ENCODE measurements at places on chromosomes 5 and 9.

GRCh38 chr5:5315068-5315980 is 107.2 kb upstream of the ICE1 start:
- no peak for DNase-seq

GRCh38 chr5:94992325-94992724 is 292.6 kb downstream of the MCTP1 start:
- DNase-seq: no peak

GRCh38 chr5:168047043-168047668 is 244.3 kb upstream of the WWC1 start:
- DNase-seq: no peak

DNA sequence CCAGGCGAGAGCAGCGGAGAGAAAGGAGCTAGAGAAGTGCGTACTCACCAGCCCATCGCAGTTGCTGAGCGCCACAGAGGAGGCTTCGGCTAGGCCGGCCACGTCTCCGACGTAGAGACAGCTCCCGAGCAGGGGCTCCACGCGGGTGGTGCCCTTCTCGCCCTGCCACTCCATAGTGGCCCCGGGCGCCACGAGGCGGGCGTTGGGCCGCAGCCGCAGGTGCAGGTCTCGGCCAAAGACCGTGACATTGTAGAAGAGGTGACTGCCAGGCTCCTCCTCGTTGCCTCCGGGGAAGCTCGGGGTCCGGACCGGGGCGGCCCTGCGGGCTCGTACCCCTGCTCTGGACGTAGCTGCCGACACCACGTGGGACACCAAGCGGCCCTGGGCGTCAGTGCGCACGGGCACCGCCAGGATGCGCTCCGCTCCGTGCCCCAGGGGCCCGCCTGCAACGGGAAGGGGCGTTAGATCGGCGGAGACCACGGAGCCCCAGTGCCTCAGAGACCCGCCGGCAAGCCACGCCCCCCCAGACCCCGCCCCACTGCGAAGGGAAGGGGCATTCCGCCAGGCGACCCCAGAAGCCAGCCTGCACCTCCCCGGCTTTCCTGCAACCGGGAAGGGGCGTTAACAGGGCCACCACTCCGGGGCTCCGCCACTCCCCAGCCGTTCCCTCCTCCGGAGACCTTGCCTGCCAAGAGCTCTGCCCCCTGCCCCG is 1.4 kb downstream of the ADAMTS2 start:
- DNase-seq: no peak

DNA sequence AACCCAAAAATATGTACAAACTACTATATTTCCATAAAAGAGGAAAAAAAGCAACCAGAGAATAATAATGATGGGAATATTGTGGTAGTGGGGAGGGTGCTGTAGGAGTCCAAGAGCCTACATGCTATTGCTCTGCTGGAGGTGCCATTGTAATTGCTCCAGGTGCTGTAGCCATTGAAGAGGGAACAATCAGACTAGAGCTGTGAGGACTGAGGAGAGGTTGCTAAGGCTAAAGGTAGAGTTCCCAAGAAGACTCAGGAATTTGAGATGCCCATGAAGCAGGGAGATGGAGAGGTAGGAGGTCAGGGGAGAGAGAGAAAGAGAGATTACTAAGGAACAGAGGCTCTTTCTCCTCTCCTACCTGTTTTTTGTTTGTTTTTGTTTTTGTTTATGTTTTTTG is 394.0 kb downstream of the DMRTA1 start:
- DNase-seq: no peak

DNA sequence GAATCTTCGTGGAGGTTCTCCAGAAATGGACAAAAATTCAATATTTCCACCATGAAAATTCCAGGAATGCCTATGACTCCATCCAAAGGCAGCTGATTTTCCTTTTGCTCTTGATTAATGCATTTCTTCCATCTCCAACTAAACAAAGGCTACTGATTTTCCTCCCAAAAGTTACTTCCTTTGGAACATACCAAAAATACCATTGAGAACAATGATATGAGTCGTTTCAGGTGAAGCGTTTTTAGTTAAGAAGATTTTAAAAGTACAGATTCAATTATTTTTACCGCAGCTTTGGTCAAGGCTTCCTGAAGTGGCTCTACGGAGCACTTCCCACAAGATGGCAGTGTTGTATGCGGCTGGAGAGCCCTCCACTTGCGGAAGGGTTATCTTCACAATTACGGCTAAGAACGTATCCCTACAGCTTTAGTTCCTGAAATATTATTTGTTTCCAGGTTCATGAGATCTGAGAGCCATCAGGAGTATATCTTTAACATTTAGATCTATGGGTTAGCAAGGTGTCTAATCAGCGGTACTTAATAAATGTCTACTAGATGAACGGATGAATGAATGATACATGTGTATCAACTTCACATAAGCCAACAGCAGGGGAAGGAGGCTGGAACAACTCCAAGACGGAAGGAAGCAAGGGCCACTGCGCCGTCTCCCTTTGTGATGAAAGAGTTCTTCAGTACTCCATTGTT is 35.9 kb upstream of the ARSB start:
- DNase-seq: peak; percentile 1

DNA sequence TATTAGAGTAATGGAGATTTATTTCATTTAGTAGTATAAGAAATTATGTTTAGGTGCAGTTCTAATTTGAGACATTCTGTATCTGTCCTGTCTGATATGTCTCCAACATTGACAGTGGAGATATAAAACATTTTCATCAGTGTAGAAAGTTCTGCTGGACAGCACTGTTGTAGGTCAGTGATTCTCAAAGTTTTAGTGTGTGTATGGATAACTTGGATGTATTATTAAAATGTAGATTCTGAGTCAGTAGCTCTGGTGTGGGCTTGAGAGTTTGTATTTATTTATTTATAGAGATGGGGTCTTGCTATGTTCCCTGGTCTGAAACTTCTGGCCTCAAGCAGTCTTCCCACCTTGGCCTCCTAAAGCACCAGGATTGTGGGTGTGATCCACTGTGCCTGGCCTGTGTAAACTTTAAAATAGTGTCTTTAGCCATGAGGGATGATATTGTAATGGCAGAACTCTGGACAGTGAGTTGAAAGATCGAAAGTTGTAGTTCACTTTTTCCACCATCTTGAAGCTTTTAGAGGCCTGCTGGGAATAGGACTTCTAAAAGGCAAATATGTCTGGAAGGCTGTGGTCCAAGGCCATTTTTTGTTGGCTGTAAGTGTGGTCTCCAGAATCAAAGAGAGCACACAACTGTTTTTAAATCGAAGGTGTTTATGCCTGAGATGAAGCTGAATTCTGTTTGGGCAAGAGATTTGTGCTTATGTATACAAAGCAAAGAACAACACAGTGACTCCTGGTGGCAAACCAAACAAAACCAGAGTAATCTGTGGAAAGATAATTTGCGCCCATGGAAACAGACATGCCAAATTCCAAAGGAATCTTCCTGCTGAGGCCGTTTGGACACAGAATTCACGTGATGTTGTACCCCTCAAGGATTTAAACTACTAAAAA is 12.4 kb downstream of the UBAP1 start:
- DNase-seq: no peak

DNA sequence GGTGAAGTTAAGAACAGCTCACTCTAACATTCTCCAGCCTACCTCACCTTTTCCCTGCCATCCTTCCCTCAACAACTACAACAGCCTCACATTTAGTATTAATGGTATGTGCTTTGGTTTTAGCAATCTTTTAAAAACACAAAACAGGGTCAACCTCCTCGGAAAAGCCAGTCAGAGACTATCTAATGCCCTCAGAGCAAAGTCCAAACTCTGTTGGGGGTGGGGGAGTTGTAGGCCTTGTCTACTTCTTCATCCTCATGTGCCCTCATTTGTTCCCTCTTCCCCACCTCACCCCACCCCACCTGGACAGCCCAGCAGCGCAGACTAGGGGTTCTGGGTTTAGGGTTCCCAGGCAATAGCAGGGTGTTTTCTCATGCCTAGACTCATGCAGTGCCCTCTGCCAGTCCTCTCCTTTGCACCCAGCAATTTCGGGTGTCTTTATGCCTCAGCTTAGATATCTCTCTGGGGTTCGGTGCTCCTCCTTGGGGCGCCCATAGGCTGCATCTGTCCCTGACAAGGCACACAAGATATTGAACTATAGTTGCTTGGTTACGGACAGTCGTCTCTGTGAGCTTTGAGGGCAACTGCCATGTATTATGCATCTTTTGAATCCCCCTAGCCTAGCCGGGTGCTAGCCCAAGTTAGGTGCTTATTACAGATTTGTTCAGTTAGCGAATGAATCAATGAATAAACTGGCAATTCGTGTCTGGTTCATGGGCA is 762 bp upstream of the TCOF1 start:
- DNase-seq: no peak

- DNase-seq: no peak
Observed at GRCh38 chr5:67434466-67434865, 237.9 kb upstream of the CD180 start.

GRCh38 chr9:134643222-134643671 is 1.6 kb downstream of the COL5A1 start:
- no peak for DNase-seq

DNA sequence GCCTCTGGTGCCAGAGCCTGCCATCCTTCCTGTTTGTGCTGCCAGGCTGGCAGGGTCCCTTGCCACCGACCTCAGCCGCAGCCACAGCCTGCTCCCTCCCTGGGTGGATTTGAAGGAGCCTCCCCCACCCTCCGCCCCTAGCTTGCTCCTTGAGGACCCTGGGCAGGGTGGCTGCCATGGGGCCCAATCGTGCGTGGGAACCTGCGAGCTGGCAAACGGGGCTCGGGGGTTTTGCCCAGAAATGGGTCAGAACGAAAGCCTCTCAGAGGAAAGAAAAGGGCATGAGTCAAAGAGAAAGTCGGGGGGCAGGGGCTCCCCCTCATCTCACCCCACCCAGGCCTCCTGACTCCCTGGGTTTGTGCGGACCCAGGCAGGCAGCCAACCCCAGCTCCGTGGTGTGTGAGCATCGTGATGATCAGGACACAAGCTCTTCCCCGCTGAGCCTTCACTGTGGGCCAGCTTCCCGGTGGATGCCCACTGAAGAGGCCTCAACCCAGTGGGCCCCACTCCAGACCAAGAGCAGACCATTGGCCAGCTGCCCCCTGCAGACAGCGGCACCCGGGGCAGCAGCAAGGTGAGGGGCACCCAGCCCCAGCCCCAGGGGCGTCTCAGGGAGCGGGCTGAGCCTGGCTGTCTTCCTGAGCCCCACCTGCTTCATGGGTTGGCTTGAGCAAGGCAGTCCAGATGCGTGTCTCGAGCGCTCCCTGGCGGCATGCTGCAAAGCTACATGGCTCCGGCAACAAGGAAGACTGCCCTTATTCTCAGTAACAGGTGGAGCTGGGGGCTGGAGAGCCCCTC is 3.0 kb upstream of the FUT7 start:
- peak; percentile 67 for DNase-seq
